ENCODE measurements at places on chromosomes 12 and 14.
A peak's percentile ranks its signal among the peaks of the same experiment; 100 is the strongest.

DNA sequence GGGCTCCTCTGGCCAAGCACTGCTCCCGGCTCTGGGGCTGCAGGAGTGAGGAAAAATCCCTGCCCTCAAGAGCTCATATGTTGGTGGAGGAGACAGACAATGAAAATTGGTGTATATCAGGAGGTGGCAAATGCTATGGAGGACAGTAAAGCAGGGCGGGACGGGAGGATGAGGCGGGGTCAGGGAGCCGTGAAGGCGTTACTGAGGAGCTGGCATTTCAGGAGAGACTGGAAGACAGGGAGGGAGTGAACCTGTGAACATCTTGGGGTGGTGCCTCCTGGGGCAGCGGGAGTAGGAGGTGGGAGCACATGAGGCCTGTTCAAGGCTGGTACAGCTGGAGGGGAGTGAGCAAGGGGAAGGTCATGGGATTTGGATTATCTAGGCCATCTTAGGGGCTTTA is 26.6 kb downstream of the TSPAN9 start:
- DNase-seq = no peak

- no peak for DNase-seq
Observed at GRCh38 chr14:45201905-45202304, 51.1 kb downstream of the MIS18BP1 start.

- DNase-seq = no peak
Observed at GRCh38 chr14:38186216-38186615, 21.5 kb upstream of the SSTR1 start.

DNA sequence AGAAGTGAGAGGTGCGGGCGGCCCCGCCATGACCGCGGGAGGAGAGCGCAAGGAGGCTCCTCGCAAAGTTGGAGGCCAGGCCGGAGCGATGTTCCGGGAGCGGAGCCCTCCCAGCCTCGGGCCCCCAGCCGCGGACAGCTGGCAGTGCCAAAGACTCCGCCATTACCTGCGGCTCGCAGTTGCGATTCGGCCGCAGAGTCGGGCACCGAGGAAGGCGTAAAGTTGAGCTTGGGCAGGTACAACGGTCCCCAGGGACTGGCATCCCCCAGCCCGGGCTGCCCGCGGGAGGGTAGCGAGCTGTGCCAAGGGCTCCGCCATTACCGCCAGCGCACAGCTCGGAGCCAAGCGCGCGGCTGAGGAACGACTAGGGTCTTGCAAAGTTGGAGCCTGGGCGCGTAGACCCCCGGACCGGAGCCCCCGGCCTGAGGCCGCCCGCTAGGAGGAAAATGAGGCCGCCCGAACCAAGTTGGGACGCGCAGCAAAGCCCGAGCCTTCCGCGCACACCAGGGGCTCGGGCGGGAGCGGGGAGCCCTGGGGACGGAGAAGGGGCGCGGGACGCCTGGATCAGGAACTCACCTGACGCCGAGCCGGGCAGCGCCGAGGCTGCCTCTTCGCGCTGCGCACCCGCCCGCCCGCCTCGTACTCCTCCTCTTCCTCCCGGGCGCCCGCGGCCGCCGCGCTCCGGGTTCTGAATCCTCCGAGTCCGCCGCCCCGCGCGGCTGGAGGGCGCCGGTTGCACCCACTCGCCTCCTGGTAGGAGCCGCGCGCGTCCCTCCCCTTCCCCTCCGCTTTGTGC is 677 bp downstream of the NOS1 start:
- DNase-seq = no peak

DNA sequence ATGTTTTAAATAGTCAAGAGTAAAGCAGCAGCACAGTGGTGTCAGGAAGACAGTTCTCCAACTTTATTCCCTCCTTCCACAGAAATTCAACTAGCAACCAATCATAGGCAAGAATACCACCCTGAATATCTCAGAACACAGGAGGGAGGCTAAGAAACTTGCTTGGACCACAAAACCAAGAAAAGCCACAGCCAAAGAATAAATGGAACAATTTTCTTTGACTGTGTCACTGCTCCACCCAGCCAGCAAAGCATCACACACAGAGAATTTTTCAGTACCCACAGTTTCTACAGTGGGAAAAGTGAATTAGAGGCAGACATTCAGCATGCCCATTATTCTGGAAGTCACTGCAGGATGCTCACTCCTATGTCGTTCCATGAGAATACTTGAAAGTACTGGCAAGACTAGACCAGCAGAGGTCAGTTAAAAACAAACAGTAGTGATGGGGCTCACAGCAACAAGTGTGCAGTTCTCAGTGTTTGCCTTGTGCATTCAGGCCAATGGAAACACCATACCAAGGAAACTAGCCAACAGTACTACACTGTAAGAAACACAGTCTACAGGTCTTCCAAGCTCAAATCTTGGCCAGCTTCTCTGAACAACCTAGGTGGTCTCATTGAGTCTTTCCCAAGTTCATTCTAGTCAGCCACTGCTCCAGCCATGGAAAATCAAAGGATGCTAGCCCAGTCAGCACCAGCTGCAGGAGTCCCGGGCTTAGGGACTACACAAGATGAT is 56.8 kb upstream of the FOXG1 start:
- DNase-seq = no peak

- no peak for DNase-seq
Observed at GRCh38 chr12:87861791-87862190, 167.4 kb downstream of the C12orf50 start.

GRCh38 chr14:79967001-79967400 is 244.3 kb downstream of the DIO2 start:
- no peak for DNase-seq

- no peak for DNase-seq
Observed at GRCh38 chr12:39105111-39105510, 199.7 kb upstream of the CPNE8 start.

GRCh38 chr12:5503774-5504173 is 71.9 kb downstream of the NTF3 start:
- DNase-seq = no peak

DNA sequence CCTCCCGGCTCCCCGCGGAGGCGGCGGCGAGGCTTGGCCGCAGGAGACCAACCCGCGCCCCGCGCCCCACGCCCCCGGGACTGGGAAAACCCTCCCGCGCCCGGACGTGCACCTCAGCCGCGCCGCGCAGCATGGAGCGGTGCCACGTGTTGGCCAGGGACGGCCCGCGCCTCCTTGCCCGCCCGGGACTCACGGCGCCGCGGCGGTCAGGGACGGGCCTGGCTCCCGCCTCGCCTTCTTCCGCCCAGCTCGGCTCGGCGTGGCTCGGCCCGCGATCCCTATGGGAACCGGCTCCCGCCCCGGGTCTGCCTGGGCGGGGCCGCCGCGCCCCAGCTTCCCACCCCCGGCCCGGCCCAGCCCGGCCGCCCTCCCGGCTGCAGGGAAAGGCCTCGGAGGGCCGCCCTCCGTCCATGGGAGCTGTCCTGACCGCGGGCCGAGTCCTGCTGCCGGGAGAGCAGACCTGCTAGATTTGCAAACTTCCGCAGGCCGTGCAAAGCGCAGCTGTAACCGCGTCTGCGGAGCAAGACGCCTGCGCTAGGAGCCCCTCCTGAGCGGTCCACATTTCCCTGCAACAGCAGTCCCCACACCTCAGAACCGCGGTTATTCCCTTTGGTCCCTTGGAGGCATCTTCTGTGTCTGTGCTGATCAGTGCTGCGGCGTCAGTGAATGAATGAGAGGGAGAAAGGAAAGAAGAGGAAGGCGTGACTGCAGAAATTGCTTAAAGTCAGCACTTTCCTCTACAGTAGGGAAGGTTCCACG is at the start of gene CDKL1:
CDKL1 (minus strand) TSS at position 251 of the 759 bp plus-strand sequence. CDS start 1,013 bp downstream, outside the sequence.
- peak; percentile 17 for DNase-seq

- DNase-seq = no peak
Observed at GRCh38 chr14:86013641-86014040, 483.7 kb downstream of the FLRT2 start.

DNA sequence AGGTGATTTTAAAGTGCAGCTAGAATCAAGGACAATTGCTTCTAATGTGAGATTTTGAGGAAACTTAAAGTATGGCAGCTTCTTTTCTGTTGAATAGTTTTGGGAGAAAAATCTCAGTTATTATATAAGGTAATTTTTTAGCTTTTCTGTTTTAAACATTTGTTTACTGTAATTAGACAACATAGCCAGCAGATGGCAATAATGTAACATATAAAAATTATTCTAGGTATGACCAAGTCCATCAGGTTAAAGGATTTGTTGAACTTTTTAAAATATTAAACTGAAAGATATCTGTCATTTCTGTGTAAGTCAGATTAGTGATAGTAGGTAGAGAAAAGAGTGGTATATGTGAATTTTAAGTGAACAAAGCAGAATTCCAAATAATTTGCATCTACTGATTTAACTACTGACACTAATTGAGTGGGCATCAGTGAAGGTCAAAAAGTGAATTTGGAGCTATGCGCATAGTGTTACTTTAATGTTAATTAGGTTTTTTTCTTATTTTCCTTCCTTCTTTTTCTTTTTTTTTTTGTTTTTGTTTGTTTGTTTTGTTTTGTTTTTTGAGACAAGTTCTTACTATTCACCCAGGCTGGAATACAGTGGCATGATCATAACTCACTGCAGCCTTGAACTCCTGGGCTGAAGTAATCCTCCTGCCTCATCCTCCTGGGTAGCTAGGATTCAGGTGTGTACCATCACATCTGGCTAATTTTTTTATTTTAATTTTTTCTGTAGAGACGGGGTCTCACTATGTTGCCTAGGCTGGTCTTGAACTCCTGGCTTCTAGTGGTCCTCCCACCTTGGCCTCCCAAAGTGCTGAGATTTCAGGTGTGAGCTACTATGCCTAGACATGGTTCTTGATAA is 18.6 kb downstream of the PRORP start:
- no peak for DNase-seq

DNA sequence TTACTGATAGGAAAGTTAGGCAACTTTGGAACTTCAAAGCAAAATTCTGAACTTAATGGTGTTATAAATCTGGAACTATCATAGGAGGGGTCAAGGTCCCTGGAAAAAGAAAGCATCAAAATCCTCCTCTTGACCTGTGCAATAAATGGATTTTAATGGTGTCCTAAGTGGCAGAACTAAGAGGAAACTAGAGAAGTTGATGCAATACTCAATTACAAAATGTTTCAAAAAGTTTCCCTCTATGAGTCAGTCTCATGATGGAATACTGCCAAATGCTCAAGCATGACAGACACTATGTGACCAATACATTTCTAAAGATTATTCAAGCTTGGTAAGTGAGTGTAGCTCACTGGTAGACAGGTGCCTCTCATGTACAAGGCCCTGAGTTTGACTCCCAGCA is 47.7 kb upstream of the ERGIC2 start:
- DNase-seq = no peak

GRCh38 chr14:67269298-67270060 is 28.2 kb downstream of the PALS1 start:
- DNase-seq = no peak

DNA sequence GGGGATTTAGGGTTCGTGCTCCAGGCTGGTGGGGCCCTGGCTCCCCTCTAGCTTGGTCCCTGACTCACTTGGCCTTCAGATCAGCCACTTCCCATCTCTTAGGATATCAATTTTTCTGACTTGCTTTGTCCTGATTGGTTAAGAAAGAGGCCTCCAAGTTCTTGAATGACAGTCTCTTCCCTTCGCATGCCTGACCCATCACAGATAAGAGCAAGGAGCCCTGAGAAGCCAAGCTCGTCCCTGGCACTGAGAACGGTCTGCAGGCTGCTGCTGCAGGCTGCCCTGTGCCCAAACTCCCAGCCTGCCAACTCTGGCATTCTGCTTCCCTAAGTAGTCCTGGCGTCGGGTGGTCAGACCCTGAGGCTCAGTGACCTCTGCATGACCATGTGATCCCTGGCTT is 794 bp upstream of the LRTM2 start:
- no peak for DNase-seq

DNA sequence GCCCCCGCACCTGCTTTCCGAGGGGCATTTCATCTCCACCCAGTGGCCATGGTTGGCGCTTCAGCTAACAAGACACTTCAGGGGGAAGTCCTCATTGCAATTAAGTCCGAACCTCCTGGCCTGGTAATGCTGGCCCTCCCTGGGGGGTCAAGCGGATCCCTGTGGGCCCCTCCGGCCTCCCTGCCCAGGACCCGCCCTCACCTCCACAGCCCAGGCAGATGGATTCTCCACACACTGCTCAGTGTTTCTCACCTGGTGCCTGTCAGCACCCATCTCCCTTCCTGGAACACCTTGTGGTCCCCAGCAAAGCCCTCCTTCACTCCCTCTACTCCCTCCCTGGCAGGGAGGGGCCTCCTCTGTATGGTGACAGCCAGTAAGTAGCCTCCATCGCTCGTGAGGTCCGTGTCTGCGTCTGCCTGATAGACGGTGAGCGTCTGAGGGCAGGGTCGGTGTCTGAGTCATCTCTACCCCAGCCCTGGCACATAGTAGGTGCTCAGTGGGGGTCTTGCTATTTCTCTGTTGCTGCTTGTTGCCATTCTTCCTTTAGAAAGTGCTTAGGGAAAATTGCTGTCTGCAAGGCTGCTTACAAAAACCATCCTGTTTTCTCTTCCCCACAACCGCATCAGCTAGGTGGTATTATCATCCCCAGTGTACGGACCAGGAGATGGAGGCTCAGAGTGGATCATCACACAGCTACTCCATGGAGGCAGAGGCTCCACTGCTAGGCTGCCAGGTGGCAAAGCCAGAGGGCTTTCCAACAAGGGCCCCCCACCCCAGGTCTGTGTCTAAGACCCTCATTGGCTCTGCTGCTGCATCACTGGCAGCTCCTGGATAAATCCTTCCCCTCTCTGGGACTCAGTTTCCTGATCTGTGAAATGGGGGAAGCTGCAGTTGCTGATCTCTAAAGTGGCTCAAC is 39.7 kb upstream of the EML1 start:
- DNase-seq = no peak

GRCh38 chr12:34402899-34403705 is 380.8 kb downstream of the ALG10 start:
- no peak for DNase-seq

- DNase-seq = no peak
Observed at GRCh38 chr12:91377436-91377835, 194.8 kb upstream of the DCN start.

DNA sequence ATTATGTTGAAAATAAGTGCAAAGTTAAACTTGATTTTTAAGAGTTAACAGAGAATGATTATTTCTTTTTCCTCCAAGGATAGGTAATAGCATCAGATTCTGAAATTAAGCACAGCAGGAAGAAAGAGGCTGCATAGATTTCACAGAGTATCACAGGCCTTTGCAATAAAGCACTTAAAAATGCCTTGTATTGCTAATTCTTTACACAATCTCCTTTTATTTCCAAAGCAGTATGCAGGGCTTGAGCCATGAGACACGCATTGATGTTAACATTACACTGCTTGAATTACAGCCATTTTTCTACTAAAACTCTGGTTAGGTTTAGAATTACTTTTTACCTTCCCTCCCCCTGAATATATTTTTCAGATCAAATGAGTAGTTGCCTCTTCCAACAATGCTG is 398.3 kb downstream of the BCAT1 start:
- DNase-seq = no peak

DNA sequence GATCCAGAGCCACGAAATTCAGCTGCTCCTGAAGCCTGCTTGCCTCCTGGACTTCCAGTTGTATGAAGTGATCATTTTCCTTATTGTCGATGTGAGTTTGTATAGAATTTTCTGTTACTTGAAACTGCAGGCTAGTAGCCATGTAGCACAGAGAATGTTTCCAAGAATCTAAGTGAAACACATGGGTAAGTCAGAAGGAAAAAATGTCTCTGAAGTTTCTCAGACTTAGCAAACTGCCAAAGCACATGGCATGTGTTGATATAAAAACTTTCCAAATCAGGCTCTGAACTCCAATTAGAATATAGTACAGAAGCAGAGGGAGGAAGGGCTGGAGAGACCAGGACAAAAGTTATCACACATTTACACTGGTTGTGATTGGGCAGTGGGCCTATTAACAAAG is 9.8 kb upstream of the PCNX1 start:
- no peak for DNase-seq

GRCh38 chr12:122834104-122834920 is 945 bp upstream of the HIP1R start:
- DNase-seq = no peak

Measured in activated CD4-positive, CD25-positive, alpha-beta regulatory T cell (primary cell).